ENCODE measurements at places on chromosomes 11 and 22.

DNA sequence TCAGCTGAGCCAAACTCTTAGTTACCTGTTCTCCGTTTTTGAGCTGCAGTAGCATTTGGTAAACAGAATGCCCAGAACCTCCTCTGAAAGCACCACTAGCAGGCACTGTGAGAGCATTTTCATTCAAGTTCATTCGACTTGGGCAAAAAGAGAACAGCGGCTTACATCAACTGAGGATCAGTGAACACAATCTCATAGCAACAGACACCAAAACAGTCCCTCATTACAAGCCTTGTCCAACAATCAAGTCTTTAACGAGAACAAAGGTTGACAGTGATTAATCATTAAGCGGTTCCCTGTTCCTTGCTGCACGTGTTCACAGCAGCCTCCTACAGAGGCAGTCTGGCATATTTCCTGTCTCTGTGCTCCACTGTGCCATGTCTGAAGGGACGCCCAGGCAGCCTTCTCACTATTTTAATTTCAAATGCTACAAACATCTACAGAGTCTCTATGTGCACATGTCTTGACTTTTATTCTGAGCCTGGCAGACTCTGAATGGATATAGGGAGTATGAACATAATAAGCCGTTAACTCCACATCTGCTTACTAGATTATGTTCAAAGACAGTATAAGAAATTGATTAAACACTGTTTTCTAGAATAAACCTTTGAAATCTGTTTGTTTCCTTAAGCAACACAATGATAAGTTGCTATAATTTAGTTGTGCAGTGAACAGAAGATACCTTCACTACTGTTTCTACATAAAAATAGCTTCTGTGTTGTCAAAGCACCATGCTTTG lies 88.3 kb upstream of the MTMR2 start:
- DNase-seq: no peak

GRCh38 chr22:32079130-32080089 lies 36.3 kb downstream of the SLC5A1 start:
- DNase-seq: no peak

DNA sequence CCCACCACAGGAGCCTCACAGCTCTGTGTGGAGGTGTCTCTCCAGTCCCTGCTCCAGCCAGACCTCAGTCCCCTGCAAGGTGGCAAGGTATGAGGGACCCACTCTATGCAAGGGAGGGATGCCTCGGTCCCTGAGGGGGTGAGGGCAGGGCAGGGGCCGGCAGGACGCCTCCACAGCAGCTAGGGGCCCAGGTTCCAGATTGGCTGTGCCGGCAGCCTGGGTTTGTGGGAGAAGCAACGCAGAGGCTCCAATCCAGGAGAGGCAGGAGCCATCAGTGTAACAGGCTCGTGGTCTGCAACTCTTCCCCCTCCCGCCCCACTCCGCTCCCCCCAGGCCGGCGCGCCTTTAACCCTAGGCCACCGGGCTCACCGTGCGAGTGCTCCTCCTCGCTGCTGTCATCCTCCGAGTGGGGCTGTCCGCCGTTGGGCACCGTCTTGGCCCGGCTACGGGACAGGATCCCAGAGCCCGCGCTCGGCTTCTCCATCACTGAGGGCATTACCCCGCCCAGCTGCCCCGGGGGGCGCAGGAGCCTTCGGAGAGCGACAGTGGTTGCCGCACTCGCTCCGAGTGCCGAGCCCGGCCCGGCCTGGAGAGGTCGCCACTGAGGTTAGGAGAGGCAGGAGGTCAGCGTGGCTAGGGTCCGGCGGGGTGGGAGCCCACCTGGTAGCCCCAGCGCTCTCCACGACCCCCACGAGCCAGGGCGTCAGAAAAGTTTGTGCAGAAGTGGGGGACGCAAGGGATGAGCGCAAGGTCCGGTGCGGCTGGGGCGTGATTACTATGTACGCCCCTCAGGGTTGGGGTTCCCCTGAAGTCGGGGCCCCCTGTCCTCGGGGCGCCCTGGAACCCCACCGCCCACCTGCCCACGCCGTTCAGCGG lies 765 bp downstream of the RCOR2 start:
- no peak for DNase-seq

- DNase-seq: no peak
Measured at GRCh38 chr11:18285841-18286240, 19.8 kb downstream of the SAA1 start.

GRCh38 chr22:40542821-40543540 lies 93.5 kb downstream of the MRTFA start:
- DNase-seq: no peak

GRCh38 chr11:7936615-7937014 lies 4.9 kb downstream of the OR10A3 start:
- DNase-seq: no peak

GRCh38 chr11:87284306-87284705 lies 246.6 kb downstream of the TMEM135 start:
- DNase-seq: no peak

DNA sequence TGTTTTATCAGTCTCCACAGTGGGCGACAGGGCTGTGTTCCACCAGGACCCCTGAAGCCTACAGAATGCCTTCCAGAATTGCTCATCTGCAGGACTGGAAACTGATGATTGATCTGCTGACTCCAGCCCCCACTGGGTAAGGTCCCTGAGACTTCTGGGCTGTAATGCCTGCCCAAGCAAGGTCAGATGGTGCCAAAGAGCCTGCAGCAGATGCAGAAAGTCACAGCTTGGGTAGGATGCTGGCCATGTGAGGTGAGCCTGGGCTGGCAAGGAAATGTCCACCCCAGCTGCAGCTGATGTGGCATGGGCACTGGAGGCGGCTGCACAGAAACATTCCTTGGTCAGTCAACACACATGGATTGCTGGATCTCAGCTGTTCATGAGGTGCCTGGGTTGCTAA lies 30.9 kb downstream of the LRRC32 start:
- DNase-seq: no peak

DNA sequence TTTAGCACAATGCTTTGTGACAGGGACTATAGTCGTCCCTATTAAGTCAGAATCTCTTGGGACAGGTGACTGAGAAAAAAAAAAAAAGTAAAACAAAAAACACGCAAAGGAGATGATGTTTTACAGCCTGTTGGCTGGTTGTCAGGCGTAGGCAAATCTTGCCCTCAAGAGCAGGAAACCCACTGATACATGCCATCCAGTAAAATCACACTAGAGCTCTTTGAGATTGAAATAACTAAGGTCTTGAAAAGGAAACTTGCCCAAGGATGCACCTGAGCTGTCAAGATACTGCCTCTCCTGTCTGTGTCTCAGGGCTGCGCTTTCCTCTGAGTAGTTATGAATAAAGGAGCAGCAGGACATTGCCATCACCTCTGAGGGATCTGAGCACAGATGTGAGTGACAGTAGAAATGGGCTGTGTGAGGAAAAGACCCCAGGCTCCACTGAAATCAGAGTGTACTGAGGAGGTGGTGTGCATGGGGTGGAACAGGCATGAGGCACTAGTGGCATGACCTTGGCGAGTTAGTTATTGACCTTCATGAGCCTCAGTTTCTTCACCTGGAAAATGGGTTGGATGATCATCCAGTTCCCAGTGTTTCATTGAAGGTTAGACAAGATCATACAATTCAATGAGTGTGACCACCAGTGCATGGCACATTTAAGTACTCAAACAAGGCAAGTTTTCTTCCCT lies 23.3 kb downstream of the MICAL2 start:
- DNase-seq: no peak

DNA sequence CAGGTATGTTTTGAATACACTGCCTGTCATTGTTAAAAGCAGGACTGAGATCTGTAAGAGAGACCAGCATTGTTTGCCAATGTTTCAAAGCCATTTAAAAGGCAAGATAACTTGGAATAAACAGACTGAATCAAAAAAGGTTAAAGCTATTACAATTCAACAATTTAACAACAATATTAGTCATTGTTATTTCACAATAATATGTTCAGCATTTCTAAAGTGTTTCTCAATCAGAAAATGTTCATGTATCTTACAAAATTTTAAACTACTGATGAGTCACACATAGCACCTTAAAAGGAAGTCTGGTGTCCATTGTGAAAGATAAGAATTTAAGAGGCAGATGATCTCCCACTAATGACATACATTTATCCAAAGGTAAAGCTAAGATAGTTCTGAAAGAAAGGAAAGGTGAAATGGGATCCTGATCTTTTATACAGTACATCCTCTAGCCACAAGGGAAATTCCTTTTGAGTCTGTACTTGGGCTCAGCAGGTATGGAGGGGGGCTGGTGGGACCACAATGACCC lies 79.7 kb downstream of the MAML2 start:
- no peak for DNase-seq

DNA sequence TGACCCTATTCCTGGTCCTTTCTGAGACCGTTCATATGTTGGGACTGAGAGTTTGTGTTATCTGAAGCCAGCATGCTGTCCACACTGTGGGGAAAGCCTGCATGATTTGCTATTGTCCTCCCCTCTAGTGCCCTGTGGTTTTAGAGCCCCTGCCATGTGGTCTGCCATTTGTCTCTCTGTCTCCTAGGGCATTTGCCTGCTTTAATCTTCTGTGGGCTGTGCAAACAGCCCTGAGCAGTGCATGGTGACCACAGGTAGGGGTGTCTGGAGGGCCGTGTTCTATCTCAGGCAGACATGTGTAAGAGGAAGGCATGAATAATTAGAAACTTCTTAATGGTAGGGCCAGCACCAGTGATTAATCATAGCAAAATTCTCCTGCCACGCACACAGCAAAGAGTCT lies 23.0 kb downstream of the AMPD3 start:
- DNase-seq: no peak

- no peak for DNase-seq
Measured at GRCh38 chr22:48045369-48045768, 1282.9 kb downstream of the TBC1D22A start.

DNA sequence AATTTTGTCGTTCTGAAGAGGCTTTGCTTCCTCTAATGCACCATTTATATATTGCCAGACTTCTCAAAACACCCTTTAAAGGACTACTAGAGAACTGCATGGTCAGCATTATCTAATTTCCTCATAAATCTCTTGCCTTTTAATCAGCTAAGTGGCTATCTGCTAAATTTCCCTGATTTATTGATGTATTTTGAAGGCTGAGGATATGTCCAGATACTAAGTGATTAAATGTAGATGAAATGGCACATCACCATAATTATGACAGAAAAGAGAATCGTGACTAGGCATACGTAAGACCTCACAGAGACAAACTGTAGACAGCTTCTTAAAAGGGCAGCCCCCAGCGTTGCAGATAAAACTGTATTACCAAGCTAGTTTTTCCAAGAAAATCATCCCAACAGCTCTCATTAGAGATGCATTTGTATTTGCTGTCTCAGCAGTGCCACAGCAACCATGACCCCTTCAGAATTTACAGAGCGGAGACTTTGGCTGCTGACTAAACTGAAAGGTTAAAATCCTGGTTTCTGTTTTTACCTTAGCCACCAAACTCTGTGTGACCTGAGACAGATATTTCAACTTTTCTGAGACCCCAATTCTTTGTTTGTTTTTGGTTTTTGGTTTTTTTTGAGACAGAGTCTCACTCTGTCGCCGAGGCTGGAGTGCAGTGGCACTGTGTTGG lies 67.1 kb upstream of the SLN start:
- DNase-seq: no peak

GRCh38 chr11:17745023-17745772 lies 10.6 kb downstream of the KCNC1 start:
- DNase-seq: no peak

DNA sequence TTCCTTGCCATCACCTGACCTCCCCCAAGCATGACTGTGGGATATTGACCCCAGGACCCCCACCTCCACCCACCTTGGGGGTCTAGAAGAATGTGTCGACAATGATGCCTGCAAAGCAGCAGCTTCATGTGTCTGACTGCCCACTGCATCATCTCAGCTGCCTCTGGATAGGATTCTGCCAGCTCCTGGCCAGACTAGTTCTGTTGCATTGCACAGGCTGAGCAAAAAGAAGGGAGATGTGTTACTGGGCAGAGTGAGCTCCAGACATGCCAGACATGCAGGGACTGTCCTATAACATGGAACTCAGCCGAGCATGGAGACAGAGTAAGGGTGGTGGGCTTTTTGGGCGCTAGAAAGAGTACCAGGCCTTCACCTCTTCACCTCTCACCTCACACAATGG lies 36.7 kb downstream of the FBXO7 start:
- no peak for DNase-seq

GRCh38 chr11:13042873-13043342 lies 33.8 kb downstream of the RASSF10 start:
- no peak for DNase-seq

- DNase-seq: no peak
Measured at GRCh38 chr11:119266063-119266462, 50.9 kb downstream of the MCAM start.

- no peak for DNase-seq
Measured at GRCh38 chr22:50184004-50184901, 1.5 kb upstream of the TRABD start.

- DNase-seq: no peak
Measured at GRCh38 chr22:46959369-46959768, 196.9 kb downstream of the TBC1D22A start.

- no peak for DNase-seq
Measured at GRCh38 chr22:23000657-23001347, 69.5 kb upstream of the GNAZ start.

Data from hematopoietic multipotent progenitor cell treated with erythropoietin and hydrocortisone succinate and interleukin-3 and kit ligand, for 17 days (in vitro differentiated cells).